ENCODE measurements at places on chromosomes 6 and 20.

GRCh38 chr6:108656836-108657235 is 96.1 kb downstream of the FOXO3 start:
- no peak for DNase-seq

DNA sequence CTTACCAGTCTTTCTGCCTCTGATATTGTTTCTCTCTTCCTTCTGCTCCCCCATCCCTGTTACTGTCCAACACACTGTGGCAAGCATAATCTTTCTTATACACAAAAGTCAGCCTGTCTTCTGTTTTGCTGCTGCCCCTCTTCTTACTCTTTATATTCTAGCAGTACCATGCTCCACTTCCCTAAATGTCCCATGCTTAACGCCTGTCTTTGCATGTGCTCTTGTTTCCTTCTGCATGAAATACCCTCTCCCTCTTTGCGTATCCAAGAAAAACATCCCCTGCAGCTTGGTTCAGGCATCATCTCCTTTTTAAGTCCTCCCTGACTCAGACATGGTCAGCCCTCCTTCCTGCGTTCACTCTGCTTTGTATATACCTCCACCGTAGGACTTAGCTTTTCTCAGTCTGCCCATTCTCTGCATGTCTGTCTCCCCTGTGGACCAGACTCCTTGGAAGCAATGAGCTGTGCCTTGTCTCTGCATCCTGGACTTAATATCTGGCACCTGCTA is 103.9 kb downstream of the CTNNBL1 start:
- no peak for DNase-seq

DNA sequence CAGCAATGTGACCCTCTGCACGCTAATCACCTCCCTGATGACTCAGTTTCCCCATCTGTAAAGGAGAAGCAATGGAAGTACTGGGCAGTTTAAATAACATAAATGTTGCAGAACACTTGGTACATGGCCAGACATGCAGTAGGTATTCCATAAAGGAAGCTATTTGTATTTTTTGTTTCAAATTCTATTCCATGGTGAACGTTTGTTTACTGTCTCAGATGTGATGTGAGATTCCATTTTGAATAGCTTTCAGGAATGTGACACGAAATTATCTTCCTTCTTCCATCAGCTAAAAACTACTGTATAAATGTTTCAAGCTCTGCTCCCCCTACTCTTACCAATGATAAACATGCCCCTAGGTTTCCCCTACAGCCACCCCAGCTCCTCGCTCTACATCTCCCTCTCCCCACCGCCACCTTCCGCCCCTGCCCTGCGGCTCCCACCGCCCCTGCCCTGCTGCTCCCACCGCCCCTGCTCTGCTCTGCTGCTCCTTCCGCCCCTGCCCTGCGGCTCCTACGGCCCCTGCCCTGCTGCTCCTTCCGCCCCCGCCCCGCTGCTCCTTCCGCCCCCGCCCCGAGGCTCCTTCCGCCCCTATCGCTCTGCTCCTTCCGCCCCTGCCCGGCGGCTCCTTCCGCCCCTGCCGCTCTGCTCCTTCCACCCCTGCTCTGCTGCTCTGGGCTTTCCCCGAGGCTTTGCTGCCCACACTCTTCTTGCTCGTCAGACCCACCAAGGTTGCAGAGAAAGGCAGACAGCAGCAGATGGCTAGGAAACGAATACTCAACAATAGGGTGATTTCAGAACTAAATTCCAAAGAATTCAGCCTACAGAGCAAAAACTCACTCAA is 78.9 kb downstream of the THBS2 start:
- DNase-seq = no peak

DNA sequence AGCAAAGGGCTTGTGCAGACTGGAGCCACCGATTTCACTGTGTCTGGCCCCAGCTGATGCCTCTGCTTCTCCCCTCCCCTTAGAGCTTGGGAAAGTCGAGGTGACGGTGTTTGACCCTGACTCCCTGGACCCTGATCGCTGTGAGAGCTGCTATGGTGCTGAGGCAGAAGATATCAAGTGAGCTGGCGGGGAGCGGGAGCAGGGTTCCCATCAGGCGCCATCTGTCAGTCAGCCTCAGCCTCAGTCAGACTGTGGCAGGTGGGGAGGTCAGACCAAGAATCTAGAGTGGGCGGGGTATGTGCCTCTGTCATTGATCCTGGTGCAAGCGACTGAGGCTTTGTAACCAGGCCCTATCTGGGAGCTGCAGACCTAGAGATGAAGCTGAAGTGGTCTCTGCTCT is 5.5 kb downstream of the ERGIC3 start:
- no peak for DNase-seq

DNA sequence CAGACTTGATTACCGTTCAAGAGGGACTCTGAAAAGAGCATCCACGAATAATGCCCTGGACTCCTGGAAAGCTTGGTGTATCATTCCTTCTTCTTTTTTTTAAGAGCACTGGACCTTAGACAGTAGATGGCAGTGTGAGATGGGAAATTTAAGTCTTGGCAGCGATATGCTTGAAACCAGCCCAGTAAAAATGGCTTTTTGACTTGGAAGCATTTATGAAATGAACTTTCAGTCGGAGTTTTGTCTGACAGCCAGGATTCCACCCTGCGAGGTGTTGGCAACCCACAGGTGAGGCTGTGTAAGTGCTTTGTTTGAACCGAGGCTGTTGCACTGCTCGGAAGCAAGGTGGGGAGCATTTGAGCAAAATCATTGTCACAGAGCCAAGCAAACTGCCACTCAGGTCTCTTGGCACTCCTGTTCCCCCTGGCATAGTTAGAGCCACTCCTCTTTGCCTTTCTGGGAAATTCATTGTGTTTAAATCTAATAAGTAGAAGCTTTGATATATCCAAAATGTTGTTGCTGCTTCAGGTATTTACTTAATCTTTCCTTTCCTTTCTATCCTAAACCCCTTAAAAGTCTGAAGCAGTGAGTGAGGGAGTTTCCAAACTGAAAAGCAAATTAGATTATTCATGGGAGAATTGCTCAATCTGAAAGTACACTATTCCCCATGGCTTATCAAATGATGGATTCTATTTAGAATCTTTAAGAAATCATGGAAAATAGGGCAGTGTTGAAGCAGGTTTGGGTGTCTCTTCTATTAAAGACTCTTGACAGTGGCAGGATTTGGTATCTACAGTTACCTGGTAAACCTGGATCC is 272.8 kb upstream of the SLC35B3 start:
- DNase-seq = no peak

GRCh38 chr6:2872423-2873358 is 30.4 kb downstream of the SERPINB9 start:
- DNase-seq = no peak

DNA sequence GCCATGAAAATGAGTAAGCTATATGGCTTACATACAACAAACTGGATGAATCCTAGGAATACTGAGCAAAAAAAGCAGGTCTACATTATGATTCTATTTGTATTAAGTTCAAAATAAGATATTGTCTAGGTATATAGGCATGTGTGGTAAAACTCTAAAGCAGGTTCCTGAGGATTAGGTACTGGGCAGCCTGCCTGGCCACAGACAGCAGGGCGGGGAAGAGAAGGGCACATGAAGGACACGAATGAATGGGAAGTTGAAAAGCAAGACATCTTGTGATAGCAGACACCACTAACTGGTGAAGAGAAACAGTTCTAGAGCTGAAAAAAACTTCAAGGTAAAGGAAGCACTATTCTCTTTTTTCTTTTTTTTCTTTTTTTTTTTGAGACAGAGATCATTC is 72.6 kb upstream of the SLC4A11 start:
- DNase-seq = no peak

DNA sequence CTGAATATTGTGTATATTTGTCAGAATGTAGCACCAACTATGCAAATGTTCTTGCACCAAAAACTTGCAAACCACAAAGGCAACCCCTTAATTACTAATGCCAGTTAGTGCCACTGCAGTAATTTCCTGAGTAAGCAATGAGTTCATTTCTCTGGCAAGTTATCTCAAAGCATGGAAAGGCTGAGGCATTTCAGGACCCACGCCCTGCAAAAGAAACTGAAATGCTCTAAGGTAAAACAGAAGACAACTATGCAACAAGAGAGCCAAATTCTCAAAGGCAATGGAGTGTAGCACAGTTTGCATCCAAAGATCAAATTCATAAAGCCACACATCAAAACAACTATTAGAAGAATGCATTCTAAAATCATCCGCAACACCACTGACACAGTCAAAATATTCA is 994.4 kb downstream of the EYS start:
- no peak for DNase-seq

GRCh38 chr6:95529762-95530161 is 47.6 kb upstream of the MANEA start:
- DNase-seq = no peak

DNA sequence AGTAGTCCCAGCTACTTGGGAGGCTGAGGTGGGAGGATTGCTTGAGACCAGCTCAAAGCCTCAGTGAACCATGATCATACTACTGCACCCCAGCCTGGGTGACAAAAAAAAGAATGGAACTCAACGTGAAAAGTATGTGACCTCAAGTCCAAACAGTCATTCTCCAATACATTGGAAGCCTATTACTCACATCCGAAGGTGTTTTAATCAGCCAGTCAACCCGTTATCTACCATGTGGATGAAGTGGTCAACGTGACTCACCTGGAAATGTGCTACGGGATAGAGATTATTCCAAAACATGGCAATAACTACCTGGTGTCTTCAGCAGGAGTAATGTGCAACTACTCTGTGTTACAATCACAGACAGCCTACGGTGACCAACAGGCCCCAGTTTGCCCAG is 85.8 kb upstream of the TOP1 start:
- no peak for DNase-seq

- DNase-seq = no peak
Measured at GRCh38 chr6:147595961-147596360, 87.5 kb downstream of the SAMD5 start.

- no peak for DNase-seq
Measured at GRCh38 chr6:51704932-51705540, 382.4 kb downstream of the PKHD1 start.

- DNase-seq = no peak
Measured at GRCh38 chr6:143215771-143216170, 155.1 kb downstream of the AIG1 start.

DNA sequence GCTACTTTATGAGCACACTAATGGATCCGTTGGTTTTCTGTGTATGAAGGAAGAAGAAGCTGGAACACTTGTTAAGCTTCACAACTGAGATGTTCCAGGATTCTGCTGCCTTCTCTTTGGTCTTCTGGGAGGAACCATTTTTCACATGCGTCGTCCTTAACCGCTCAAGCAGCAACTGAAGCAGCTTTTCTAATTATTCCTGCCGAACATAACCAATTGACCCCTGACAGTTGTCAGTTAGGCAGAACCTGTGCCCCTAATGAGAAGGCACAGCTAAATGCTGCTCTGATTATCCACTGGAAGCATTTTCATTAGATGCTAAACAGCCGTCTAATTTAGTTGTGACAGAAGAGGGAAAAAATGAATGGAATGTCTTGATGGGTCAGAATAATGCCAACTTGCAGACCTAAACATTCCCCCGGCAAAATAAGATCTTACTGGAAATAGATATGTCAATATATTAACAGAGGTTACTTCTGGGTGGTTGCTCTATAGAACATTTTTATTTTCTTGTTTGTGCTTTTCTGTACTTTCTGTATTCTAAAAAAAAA is 85.0 kb upstream of the SMLR1 start:
- DNase-seq = no peak

GRCh38 chr6:101083533-101084175 is 202.5 kb upstream of the ASCC3 start:
- DNase-seq = no peak

GRCh38 chr6:91358986-91359385 is 772.1 kb upstream of the MAP3K7 start:
- DNase-seq = no peak

DNA sequence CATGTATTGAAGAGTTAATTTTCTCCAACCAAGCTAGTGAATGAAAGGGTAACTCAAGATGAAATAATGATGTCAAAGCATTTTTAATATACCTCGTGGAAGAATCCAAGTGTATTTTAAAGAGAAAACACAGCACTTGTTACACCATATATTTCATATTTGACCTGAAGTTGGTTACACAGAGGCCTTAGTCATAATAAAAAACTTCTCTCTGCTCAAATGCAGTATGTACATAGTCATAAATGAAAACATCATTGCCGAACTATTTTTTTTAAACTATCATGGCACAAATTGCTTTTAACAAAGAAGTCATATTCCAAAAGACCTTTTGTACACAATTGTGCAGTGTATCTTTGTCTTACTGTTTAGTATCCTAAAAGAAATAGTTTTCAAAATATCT is 43.0 kb downstream of the BACH2 start:
- no peak for DNase-seq

DNA sequence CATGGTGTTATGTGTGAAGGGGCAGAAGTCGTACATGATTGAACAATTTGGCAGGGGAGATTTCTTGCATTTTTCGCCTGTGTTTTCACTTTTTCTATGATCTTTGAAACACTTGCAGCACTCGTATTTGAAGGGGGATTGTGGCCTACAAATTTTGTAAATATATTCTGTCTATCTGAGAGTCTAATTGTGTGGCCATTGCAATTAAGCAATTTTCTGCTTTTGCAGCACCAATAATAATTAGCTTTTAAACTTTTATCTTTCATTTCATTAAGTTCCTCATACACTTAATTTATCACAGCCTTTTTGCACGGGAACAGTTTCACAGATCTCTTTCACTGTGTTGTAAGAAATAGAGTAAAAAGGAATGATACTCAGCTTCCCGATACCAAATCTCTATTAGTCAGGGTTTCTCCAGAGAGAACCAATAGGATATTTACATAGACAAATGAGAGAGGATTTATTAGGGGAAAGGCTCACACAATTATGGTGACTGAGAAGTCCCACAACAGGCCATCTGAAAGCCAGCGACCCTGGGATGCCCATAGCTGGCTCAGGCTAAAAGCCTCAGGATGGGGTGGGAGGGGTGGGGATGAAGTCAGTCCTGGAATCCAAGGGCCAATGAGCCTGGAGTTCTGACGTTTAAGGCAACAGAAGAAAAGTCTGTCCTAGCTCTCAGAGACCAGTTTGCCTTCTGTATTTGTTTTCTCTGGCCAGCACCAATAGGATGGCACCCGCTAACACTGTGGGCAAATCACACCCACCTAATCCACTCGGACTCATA is 58.3 kb downstream of the KIF6 start:
- DNase-seq = no peak

DNA sequence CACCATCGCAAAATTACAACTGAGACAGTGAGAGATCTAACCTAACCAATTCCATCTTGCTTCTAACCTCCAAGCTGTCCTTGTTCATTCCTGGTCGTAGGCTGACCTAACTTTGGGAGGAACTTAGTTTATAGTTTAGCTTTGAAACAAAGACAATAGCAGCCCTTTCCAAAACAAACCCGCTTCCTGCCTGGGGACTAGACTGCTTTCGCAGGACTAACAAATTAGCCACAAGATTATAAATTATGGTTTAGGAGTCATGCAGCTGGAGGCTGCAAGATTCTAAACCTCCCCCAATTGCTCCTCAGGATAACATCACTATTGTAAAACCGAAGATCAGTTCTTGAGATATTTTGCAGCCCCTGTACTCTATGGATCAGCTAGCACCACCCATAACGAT is 63.2 kb downstream of the TRIM27 start:
- no peak for DNase-seq

GRCh38 chr6:710601-711571 is 17.9 kb upstream of the EXOC2 start:
- DNase-seq = peak; percentile 65
